Activated CD8-positive, alpha-beta T cell treated with anti-CD3 and anti-CD28 coated beads for 36 hours (primary cell): ENCODE measurements at places on chromosomes 12 and 14. TPM values are rescaled to one million over a fixed set of nuclear protein-coding genes. Genes with fewer than 3 reads are reported as not detected.

GRCh38 chr12:4806439-4807115, 86.4 kb downstream of the GALNT8 start:
- DNase-seq: no peak

- DNase-seq: no peak
Measured at GRCh38 chr14:105261781-105262180, 13.4 kb downstream of the BTBD6 start.

- no peak for DNase-seq
Measured at GRCh38 chr14:76792422-76792821, 20.3 kb downstream of the ANGEL1 start.

GRCh38 chr14:94679937-94680861, 68.0 kb downstream of the SERPINA3 start:
- DNase-seq: no peak

Gene PHC1
- 20.3 TPM for total RNA-seq

GRCh38 chr14:71613168-71613567, 319.1 kb upstream of the RGS6 start:
- no peak for DNase-seq

GRCh38 chr12:71999795-72000194, 61.1 kb downstream of the TPH2 start:
- DNase-seq: no peak

- DNase-seq: no peak
Measured at GRCh38 chr14:21978999-21979314, 305.3 kb upstream of the OR4E1 start.

GRCh38 chr12:83461336-83461935, 774.7 kb downstream of the TMTC2 start:
- DNase-seq: no peak

Gene EML5
- total RNA-seq: 3.8 TPM

Gene APOF
- not detected for total RNA-seq

DNA sequence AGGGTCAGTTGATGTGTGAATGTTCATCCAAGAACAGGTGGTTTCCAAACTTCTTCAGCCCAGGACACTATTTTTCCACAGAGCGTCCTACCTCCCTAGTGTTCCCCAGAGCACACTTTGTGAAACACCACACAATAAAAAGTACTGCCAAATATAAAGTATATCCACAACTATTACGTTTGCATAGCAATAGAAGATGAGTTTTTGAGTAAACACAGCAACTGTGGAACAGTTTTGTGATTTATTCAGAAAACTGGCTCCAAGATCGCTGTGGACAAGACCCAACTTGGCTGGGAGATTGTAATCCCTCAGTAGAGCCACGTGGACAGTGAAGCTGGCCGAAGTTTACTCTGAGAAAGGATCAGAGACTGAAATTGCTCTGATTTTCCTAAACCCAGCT, 14.5 kb upstream of the MAP1LC3B2 start:
- DNase-seq: no peak

DNA sequence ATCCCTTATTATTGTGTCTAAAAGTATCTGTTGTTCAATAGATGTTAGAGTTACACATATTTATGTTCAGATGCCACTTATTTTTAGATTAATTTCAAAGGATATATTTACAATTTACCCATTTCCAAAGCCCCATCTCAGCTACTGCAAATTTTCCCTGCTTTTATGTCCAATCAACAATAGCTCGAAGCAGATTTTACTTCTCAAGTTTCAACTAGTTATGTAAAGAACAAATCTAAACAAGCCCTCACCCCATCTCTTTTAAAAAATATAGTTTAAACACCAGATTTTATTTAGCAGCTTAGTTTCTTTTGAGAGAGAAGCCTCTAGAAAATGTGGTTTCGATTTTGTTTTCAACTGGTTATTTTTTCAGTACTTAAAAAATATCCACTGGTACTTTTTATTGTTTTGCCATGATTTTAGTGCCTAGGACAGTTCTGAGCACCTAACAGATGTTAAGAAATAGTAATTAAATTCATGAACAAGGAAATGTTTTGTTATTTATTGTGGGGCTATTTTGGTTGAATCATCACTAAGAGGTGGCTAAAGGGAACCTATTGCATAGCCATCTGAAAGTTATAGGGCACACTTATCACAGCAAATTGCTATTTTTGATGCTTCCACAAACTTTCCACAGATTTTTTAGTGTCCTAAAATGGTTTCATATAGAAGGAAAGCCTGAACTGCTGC, 96.2 kb upstream of the BMP4 start:
- DNase-seq: no peak

Gene CDC42BPB
- total RNA-seq: 0.96 TPM

Gene A2ML1
- total RNA-seq: not detected

Gene PLEKHH1
- 4.8 TPM for total RNA-seq

DNA sequence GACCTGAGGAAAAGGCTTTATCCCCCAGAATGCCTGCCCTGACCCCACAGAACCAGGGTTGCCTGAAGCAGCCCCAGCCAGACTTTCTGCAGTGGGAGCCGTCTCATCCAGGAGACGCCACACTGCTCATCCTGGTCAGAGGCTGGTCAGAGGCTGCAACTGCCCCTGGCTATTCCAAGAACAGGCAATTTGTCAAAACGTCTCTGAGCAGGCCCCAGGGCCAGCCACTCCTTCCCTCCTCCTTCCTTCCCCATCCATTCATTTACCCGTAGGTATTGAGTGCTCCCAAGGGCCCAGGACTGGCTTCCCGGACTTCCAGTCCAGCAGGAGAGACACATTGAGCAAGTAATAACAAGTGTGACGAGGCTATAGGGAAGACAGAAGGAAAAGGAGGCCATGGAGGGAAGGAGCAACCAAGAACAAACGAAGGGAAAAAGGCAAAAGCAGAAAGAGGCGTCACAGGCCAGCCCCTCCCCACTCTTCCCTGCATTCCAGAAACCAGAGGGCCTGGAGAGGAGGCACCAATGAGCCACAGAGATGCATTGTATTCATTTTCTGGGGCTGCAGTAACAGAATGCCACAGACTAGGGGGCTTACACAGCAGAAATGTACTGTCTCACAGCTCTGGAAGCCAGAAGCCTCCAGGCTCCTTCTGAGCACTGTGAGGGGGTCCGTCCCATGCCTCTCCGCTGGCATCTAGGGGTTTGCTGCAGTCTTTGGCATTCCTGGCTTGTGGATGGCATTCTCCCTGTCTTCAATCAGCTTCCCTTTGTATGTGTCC, 21.0 kb upstream of the CD9 start:
- DNase-seq: no peak

Gene PRH2
- not detected for total RNA-seq

- no peak for DNase-seq
Measured at GRCh38 chr14:76687611-76688382, 73.5 kb upstream of the VASH1 start.

Gene TPH2
- total RNA-seq: not detected

Gene EDDM3A
- total RNA-seq: not detected

- no peak for DNase-seq
Measured at GRCh38 chr14:72341686-72342085, 409.5 kb downstream of the RGS6 start.

Gene SLC5A8
- total RNA-seq: not detected

Gene ZNF605
- 6.8 TPM for total RNA-seq

DNA sequence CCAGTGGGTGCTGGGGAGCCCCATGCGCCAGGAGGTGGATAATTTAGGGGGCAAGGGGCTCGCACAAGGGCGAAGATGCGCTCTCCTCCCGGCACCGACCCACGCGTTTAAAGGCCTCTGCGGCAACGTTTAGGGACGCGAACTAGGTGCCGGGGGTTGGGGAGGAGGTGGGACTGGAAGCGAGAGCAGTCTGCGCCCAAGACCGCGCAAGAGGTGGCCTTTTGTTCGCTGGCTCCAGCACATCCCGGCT, 1.3 kb downstream of the SLC38A1 start:
- no peak for DNase-seq

- no peak for DNase-seq
Measured at GRCh38 chr14:98666545-98666944, 605.5 kb downstream of the BCL11B start.

Gene SLC4A8
- total RNA-seq: 1.1 TPM

Gene ST8SIA1
- total RNA-seq: 1.5 TPM
